Left ventricle myocardium inferior (tissue), 1 donor: ENCODE measurements at places on chromosomes 1 and 21. TPM values are rescaled to one million over a fixed set of nuclear protein-coding genes. Genes with fewer than 3 reads are reported as not detected.

Gene HPCA
- not detected for total RNA-seq

Gene CELSR2
- total RNA-seq: 4.2 TPM

Gene PTCH2
- 0.25 TPM for total RNA-seq

DNA sequence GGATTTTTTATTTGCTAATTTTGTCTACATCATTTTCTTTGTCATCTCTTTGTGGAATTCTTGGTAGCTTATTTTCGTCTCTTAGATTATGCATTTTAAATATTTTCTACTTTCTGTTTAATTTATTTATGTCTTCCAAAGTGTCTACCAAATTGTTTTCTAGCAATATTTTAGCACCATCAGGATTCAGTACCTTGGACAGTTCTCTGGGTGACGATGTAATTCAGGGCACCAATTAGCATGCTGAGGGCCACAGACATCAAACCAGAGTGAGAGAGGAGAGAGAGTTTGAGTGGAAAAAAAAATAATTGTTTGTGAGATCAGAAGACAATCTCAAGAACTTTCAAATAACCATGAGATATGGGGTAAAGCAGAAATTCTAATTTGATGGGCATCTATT is 169.8 kb upstream of the CXADR start:
- no peak for DNase-seq

DNA sequence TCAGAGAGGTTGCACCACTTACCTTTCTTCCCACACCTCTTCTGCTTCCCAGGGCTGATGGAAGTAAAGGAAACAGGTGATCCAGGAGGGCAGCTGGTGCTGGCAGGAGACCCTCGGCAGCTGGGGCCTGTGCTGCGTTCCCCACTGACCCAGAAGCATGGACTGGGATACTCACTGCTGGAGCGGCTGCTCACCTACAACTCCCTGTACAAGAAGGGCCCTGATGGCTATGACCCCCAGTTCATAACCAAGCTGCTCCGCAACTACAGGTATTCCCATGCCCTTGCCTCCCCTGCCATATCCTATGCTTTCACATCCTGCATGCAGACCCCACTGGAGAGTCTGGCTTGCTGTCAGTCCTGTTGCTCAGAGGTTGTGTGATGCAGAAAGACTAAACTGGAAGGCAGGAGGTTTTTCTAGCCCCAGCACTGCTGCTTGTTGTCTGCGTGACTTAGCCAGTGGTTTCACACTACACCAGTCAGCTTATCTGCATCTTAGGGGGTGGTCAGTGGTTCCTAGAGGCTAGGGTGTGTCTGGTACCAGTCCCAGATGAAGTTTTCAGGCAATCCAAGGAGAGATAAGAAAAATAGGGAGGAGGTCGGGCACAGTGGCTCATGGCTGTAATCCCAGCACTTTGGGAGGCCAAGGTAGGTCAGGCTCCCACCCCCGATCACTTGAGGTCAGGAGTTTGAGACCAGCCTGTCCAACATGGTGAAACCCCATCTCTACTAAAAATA is 10.2 kb downstream of the RHOC start:
- DNase-seq: no peak

GRCh38 chr1:206952171-206952570 is 5.9 kb upstream of the PIGR start:
- DNase-seq: no peak

GRCh38 chr1:162275622-162276175 is 101.0 kb downstream of the SPATA46 start:
- DNase-seq: no peak

- DNase-seq: no peak
Measured at GRCh38 chr21:44291078-44291935, 5.6 kb downstream of the AIRE start.

DNA sequence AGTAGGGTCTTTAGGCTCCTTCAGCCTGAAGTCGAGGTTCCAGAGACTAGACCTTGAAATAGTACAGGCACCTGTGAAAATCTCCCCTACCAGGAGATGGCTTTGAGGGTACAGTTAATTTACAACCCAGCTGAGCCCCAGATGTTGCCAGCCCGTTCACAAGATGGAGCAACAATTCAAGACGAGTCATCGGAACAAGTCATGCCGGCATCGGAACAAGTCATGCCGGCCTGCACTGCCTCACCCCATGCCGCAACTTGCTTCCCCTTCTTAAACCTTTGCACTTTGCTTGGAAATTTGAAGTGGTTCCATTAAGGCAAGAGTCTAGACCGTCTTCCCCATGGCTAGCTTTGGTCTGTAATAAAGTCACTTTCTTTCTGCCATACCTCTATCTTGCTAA is 16.0 kb downstream of the HHAT start:
- DNase-seq: no peak

GRCh38 chr1:21510885-21511578 is 1.8 kb downstream of the ALPL start:
- DNase-seq: no peak

DNA sequence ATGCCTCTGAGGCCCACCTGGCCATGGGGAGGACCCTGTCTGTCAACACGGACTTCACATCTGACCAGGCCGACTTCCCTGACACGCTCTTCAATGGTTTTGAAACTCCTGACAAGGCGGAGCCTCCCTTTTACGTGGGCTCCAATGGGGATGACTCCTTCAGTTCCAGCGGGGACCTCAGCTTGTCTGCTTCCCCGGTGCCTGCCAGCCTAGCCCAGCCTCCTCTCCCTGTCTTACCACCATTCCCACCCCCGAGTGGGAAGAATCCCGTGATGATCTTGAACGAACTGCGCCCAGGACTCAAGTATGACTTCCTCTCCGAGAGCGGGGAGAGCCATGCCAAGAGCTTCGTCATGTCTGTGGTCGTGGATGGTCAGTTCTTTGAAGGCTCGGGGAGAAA is 101.8 kb downstream of the ADARB1 start:
- DNase-seq: no peak

- no peak for DNase-seq
Measured at GRCh38 chr1:198106011-198106410, 50.8 kb upstream of the NEK7 start.
